ENCODE measurements at places on chromosomes 2 and 18. TPM values are rescaled to one million over a fixed set of nuclear protein-coding genes. Genes with fewer than 3 reads are reported as not detected.

DNA sequence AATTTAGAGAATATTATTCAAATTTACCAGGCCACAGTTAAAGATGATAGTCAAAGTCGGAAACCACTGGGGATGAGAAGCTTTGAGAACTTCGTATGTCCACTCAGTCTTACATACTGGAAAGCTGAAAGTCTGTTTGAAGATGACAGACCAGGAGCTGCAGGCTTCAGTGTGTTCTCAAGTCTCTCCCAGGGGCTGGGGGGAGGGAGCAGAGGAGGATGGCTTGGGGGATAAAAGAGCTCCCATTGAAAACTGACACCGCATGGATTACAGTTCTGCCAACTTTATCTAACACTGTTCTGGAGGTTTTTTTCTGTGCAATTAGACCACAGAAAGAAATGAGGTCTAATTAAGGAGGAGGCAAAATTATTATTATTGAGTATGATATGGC lies 170.5 kb upstream of the ALKAL2 start:
- no peak for DNase-seq

DNA sequence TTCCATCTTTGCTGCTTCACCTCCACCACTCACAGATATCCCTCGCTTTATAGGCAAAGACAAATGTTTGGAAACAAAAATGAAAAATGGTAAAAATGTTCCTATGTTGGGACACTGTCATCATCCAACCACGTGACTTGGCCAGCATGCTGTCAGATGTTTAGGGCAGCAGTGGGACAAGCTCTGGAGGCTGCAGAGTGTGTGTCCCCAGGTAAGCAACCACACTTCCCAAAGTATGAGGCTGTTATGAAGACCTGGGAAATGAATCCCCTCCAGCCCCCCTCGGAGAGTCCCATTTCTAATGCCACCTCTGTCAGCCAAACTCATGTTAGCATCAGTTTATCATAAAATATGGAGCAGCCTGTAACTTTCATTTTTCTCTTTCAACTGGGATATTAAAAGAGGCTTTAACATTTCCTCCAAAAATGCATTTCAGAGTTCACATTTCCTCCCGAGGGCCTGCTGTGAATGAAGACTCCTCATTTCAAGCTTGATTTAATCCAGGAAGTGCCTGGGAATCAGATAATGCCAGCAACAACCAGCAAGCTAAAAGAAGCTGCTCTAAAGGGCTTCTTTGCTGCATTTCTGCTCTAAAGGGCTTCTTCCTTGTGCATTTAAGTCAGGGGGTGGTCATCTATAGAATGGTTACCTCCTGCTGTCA lies 66.2 kb downstream of the APOB start:
- DNase-seq: peak; percentile 73

- no peak for DNase-seq
These were observed 38.0 kb upstream of the EPAS1 start for GRCh38 chr2:46258937-46259776.

The SERPINB8 gene
- polyA plus RNA-seq: 1.3 TPM

DNA sequence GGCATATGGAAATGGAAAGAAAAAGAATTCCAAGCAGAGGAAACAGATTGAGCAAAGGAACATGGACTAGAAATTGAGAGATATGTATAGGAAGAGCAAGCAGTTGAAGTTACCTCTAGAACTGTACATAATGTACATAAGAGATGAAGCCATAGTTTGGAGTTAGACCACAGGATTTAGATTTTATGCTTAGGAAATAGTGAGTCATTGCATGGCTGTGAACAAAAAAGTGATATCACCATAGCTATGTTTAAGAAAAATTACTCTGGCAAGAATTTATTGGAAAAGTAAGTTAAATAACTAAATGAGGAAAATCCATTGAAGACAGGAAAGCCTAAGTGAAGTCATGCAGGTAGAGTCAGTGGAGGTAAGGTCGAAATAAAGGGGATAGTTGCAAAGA lies 99.4 kb upstream of the GALNT5 start:
- no peak for DNase-seq

The SKOR2 gene
- not detected for polyA plus RNA-seq

- DNase-seq: no peak
These were observed 23.6 kb upstream of the ATIC start for GRCh38 chr2:215288112-215288815.

The COL3A1 gene
- polyA plus RNA-seq: 5,641 TPM

DNA sequence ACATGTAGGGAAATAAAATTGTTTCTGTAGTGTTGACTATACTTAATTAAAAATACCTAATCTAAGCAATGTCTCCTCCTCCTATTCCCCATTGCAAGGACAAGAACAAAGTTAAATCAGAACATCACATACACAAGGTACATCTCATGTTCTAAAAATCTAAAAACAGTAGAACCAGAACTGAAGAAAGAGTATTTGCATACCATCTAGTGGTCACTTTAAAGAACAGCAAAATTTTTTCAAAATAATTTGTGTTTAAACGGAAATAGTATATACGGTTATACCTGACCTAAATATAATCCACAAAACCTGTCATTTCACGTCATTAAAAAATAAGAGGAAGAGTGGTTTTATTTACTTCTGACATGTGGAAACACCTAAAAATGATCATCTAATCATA lies 294.3 kb upstream of the KCNH7 start:
- DNase-seq: peak; percentile 3

The NT5DC4 gene
- polyA plus RNA-seq: not detected

The SLC30A3 gene
- 0.45 TPM for polyA plus RNA-seq

The SLC38A11 gene
- 0.56 TPM for polyA plus RNA-seq

DNA sequence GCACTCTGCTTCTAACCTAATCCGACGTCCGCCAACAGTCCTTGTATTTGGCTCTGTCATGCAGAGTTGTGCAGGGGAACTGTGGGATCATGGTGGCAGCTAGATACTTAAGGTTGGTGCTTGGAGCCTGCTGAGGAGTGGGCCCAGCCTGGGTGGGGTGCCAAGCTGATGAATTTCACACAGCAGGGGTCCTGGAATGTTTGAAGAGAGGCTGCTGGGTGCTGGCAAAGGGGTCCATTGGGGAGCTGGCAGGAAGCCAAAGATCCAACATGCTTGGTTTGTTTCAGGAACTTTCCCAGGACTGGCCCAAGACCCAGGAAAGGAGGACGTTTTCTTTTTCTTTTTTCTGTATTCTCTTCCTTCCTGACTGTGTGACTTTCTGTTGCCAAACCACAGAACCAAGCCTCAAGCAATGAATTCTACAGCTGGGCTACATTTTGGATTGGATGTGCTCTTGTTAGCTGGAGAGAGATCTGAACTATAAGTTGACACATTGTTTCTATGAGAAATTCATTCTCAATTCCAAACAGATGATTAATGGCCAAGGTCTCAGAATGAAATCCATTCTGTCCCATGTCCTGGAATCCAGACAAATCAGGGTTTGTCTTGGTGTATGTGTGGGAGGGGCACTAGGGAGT lies 49.9 kb downstream of the DHRS9 start:
- DNase-seq: no peak

The CDC42EP3 gene
- 36.6 TPM for polyA plus RNA-seq

GRCh38 chr2:191265311-191266170 lies 20.3 kb downstream of the MYO1B start:
- DNase-seq: peak; percentile 34

DNA sequence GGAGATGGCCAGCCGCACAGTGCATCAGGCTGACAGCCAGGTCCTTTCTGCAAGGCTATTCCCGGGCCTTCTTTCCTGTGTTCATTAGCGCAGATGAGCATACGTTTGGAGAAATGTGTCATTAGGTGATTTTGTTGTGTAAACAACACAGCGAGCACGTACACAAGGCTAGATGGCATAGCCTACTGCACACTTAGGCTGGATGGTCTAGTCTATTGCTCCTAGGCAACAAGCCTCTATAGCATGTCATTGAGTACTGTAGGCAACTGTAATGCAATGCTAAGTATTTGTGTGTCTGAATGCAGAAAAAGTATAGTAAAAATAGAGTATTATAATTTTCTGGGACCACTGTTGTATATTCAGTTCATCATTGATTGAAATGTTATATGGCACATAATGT lies 50.9 kb upstream of the PHLPP1 start:
- DNase-seq: no peak

- no peak for DNase-seq
These were observed 42.5 kb downstream of the GPC1 start for GRCh38 chr2:240477916-240478315.

- no peak for DNase-seq
These were observed 6.8 kb upstream of the CFLAR start for GRCh38 chr2:201109186-201109585.

DNA sequence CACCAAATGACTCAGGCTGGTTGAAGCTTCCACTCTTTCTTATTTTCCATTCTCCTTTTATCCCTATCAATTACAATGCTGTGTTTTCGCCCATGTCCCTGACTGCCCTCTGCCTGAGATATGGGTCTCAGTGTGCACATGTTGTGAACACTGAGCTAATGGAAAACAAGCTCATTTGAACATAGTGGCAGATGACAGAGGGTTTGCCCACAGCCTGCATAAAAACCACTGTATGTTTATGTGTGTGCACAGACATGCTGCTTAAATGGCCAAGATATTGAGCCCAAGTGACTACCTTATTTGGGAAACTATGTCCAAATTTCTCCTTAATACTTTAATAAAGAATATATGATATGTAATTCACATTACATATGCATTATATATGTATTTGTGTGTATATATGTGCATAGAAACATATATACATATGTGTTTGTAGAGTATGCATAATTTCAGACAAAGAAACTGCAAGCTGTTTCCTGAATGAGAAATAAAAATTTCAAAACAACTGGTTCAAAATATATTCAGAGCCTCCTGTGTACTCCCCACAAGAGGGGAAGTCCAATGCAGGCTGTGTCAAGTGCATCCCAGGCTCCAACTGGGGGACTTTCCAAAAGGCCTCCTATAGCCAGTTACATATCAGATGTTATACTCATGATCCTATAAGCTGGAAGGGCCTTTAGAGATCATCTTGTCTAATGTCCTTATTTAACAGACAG lies 92.7 kb upstream of the CD302 start:
- DNase-seq: no peak

DNA sequence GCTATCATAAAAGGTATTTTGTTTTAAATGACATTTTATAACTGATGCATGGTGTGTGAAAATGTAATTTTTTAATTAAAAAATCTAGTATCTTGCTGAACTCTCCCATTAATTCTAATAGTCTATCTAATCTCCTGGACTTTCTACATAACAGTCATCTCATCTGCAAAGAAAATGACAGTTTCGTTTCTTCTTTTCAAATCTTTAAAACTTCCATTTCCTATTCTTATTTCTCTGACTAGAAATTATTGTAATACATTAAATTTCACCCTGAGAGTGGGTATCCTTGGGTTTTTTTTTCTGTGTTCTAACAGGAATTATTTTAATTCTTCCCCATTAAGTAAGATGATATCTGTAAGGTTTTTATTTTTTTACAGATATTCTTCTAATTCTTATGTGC lies 120.1 kb downstream of the KCNF1 start:
- no peak for DNase-seq
